Posterior vena cava (tissue), 2 donors: ENCODE measurements at places on chromosomes 1 and 21.

DNA sequence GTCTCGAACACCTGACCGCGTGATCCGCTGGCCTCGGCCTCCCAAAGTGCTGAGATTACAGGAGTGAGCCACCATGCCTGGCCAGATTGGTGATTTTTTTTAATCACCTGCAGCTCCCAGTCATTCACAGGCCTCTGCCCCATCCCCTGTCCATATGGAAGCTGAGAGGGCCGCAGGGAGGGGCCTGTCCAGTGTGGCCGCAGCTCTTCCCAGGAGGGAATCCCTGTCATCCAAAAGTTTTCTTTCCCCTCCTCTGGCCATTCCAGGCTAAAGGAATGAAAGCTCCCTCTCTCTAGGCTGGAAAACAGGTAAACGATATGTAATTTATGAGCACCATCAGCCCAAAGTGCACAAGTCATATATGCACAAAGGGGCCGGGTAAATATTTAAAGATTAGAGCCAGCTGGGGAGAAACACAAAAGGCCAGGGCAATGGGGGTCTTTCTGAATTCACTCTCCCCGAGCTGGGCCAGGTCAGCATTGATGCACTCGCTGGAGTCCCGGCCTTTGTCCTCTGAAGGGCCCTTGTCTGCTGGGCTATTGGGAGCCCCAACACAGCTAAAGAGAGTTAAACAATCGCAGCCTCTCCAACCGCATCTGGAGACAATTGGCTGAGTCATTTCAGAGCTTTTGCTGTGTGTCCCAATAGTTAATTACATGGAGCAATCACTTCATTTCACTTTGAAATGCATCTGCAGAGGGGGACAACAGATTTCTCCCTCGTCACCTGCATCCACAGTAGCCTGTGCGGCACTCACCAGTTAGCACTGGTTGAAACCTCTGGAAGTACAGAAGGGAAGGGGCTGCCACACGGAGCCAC, 3.8 kb upstream of the HES3 start:
- DNase-seq, result no peak

GRCh38 chr1:225735252-225736149, 42.1 kb upstream of the SRP9 start:
- DNase-seq, result peak; percentile 93

GRCh38 chr1:189609167-189609566, 868.5 kb downstream of the BRINP3 start:
- no peak for DNase-seq

DNA sequence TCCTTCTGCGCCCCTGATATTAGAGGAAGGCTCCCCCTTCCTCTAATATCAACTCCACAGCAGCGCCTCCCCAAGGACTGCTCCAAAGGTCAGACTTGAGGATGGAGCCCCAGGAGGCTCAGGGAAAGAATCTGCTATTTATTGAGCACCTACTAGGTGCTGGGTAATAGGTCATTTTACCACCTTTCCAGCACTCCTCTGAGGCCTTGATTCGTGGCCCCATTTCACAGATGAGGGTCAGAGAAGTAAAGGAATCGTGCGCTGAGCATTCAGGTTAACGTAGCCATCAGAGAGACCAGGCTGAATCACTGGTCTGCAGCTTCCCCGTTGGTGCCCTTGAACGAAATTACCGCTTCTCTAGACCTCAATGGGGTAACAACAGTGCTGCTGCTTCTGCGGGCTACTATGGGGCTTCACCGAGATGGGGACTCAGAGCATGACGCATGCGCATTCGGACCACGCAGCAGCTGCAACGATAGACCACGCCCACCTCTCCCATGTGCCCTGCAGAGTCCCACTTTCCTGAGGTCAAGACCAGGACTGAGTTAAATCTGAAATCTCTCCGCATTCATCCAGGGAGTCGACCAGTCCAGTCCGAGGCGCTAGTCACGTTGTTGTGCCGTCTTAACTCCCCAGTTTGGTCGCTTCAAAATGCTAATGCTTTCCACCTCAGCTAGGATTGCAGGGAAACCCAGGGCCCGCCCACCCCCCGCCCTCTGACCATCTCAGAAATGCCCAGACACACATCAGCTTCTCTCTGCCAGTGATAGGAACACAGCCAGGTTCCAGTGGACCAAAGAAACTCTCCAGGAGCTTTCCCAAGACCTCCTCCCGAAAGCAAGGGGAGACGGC, 12.9 kb downstream of the CAMK2N1 start:
- no peak for DNase-seq
